K562 (cell line): ENCODE measurements at places on chromosomes 6 and 20. TPM values are rescaled to one million over a fixed set of nuclear protein-coding genes. Genes with fewer than 3 reads are reported as not detected.

MUC22 gene
- 0.03 TPM in 1 of 2 replicates, not detected in the other for polyA plus RNA-seq

SLC22A2 gene
- not detected in 2 replicates for polyA plus RNA-seq

SLC32A1 gene
- polyA plus RNA-seq, result not detected in 2 replicates

DNA sequence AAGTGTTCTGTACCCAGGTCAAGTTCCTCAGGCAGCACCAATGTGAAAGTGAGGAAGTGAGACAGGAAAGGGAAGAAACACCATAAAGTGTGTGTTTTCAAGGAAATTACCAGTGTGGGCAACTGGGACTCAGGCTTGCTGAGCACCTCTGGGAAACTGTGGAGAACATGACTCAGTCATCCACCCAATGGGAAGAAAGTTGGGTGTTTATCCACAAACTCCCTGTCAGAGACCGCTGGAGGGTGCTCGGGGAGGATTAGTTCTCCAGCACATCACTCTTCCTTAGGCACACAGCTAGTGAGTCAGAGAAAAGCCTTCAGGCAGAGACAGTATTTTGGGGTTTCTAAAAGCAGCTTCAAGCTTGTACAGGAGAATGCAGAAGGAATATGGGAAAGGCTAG, 93.6 kb downstream of the PCSK2 start:
- H3K4me1 ChIP-seq, result no peaks in the 10 kb centered on the region
- H3K27ac ChIP-seq, result no peak overlapping the region
- no peak for DNase-seq
- H3K4me3 ChIP-seq, result no peak overlapping the region
- H3K36me3 ChIP-seq, result no peaks in the 10 kb centered on the region
- H3K27me3 ChIP-seq, result no peaks in the 10 kb centered on the region

GRCh38 chr6:38549180-38549579, 90.5 kb downstream of the BTBD9 start:
- no peak overlapping the region for H3K27ac ChIP-seq
- 0 out of 2 replicates have a peak, but pooled peaks cover 5% of the 10 kb centered on the region for H3K4me1 ChIP-seq
- no peak overlapping the region for H3K4me3 ChIP-seq

- no peak for DNase-seq
- H3K4me3 ChIP-seq, result no peak overlapping the region
- no peaks in the 10 kb centered on the region for H3K27me3 ChIP-seq
- H3K27ac ChIP-seq, result no peak overlapping the region
These were observed 763.9 kb downstream of the HACE1 start for GRCh38 chr6:104095661-104096416.
